ENCODE measurements at places on chromosomes 13 and 19. TPM values are rescaled to one million over a fixed set of nuclear protein-coding genes. Genes with fewer than 3 reads are reported as not detected.
A peak's percentile ranks its signal among the peaks of the same experiment; 100 is the strongest.

Gene WDR87
- not detected for total RNA-seq

- peak; percentile 10 for DNase-seq
Measured at GRCh38 chr19:28170066-28170465, 1042.9 kb downstream of the UQCRFS1 start.

GRCh38 chr19:10968527-10969135 lies 7.8 kb downstream of the SMARCA4 start:
- no peak for DNase-seq

DNA sequence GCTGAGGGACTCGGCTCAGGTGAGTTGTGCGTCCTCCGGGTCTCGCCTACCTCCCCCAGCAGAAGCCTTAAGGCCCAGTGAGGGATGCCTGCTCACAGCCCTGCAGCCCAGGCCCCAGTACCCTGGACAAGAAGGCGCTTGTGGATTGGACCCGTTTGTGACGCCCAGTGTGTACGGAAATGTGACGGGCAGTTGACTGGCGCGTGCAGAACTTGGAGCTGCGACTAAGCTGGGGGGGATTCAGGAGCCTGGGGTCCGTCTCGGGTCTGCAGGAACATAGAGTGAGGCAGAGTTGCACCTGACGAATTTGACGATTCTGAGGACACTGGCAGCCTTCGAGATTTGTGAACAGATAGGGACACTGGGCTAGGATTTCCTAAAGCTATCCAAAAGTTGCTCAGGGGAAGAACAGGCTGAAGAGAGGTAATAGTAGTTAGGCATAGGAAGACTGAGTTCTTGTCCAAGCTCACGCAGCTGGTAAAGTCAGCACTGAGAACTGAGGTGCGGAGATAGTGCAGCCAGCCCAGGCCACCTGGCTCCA lies 519 bp downstream of the ZNF551 start:
- no peak for DNase-seq

DNA sequence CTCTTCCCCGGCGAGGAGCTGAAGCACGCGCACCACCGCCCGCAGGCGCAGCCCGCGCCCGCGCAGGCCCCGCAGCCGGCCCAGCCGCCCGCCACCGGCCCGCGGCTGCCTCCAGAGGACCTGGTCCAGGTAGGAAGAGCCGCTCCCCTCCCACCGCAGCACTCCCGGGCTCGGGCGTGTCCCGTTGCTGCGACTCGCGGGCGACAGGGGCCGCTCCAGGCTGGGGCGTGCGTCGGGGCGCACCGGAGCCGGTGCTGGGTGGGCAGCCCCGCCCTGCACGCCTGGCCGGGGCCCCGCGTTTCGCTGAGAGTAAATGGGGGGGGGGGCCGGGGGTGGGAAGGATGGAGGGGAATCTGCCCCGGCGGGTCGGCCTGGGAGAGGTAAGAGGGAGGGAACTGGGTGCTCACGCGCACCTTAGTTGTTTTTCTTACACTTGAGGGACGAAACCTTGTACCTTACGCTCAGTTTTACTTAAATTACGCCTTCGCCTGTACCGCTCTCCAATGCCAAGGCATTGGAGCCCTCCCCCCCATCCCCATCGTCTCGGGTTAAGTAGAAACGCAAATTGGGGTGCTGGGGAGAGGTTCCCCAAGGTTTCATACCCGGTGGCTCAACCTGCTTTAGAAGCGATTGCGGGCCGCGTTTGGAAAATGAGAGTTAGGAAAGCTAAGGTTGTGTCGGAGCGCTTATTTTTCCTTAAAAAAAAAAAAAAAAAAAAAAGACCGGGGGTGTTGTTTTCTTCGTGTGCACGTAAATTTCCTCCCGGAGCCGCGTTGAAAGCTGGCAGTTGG lies 850 bp downstream of the KLF5 start:
- peak; percentile 87 for DNase-seq

GRCh38 chr19:3233831-3234230 lies 9.4 kb downstream of the CELF5 start:
- peak; percentile 36 for DNase-seq

DNA sequence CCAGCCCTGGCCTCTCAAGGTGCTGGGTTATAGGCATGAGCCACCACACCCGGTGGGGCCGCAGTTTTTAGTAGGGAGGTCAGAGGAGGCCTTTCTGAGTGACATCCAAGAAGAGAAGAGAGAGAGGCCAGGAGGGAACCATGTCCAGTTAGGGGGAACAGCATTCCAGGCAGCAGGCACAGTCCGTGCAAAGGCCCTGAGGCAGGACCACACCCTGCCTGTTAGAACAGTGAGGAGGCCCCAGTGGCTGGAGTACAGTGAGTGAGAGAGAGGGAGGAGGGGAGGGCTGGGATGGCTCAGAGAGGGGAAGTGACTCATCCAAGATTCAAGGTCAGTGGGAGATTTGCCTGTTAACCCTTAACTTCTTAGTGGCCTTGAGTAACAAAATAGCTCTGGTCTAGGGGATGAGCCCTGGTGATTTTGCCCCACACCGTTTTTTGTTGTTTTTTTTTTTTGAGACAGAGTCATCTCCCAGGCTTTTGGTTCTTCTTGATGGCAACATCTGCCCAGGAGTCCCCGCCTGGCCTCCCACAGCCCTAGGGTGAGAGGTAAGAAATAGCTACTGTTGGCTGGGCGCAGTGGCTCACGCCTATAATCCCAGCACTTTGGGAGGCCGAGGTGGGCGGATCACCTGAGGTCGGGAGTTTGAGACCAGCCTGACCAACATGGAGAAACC lies 2.7 kb upstream of the PLIN3 start:
- DNase-seq = no peak

DNA sequence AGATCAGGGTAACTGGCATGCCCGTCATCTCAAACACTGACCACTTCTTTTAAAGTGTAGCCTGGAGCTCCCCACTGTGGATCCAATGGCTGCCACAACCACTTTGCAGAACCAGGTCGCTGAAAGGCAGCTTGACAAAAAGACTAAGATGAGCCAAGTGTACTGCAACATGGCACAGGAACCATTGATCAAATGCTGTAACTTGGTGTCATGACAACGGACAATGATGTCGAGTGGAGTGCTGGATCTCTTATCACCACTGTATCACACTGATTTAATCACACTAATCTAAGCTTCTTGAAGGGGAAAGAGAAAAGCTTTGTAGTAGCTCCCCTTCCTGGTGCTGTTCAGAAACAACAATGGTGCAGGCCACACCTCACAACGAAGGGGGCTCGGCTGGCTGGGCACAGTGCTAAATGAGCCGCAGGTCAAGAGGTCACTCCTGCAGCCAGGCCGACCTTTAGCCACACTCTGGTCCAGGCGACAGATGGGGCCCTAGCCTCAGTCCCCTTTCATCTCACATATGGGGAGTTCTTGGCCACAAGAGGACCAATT lies 2.2 kb upstream of the TNFRSF19 start:
- DNase-seq = peak; percentile 90

DNA sequence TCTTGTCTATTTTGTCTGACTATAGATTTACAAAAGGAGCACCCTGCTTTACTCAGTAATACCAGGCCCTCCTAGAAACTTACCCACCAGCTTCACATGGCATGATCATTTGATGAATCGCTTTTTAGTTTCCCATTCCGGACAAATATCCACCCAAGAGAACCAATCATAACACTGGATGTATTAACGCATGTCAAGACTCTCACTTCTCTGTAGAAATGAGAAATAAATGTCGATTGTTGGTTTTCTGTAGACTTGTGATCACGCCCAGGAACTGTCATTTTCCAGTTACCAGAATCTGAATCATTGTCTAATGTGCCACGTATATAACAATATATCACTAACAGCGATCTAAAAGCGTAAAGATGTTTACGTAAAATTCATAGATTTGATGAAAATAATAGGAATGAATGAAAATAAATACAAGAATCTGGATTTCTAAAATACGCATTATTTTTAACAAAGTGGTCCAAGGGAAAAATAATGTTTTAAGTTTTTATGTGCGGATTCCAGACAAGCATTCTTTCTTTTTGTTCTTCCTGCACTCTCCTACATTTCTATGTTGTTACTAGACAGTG lies 14.0 kb downstream of the CDX2 start:
- DNase-seq = no peak

DNA sequence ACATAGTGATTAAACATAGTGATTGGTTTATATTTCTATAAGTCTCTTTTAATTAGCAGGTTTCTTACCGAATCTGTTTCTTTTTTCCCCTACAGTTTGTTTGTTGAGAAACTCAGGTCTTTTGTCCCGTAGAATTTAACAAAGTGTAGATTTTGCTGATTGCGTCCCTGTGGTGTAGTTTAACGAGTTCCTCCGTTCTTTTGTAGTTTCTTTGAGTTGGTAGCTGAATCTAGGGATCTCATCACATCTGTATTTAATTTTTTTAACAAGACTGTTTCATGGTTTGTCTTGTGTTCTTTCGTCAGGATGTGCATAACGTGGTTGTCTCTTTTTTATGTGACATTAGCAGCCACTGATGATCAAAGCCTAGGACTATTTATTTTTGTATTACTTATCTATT lies 111.1 kb downstream of the AKAP11 start:
- peak; percentile 29 for DNase-seq

Gene SSBP4
- 50.5 TPM for total RNA-seq

GRCh38 chr13:28271056-28271840 lies 132.9 kb downstream of the PAN3 start:
- no peak for DNase-seq

DNA sequence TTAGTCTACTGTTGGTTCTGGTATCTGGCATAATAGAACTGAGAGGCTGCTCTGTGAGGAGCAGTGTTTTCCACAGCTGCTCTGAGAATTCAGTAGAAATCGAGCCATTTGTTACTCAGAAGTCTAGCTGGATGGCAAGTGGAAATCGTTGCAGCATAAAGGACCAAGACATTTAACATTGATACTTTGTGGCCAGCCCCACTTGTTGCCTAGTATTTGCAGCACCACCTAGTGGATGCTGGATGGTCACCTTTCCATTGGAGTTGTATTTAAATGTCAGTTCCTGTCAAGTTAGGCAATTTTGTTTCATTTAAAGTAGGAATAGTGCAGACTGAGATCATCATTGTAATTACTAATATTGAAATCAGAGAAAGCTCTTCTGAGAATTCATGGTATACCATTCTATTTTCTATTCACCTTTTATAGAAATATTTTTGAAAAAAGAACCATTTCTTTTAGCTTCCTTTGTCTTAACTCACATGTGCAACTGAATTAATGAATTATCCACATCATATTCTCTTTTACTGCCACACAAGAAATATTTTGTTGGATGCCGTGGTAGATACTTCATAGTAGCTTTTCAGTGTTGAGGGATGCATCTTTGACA lies 64.6 kb downstream of the PDS5B start:
- DNase-seq = peak; percentile 76

- no peak for DNase-seq
Measured at GRCh38 chr13:32385410-32385809, 42.5 kb downstream of the N4BP2L1 start.

DNA sequence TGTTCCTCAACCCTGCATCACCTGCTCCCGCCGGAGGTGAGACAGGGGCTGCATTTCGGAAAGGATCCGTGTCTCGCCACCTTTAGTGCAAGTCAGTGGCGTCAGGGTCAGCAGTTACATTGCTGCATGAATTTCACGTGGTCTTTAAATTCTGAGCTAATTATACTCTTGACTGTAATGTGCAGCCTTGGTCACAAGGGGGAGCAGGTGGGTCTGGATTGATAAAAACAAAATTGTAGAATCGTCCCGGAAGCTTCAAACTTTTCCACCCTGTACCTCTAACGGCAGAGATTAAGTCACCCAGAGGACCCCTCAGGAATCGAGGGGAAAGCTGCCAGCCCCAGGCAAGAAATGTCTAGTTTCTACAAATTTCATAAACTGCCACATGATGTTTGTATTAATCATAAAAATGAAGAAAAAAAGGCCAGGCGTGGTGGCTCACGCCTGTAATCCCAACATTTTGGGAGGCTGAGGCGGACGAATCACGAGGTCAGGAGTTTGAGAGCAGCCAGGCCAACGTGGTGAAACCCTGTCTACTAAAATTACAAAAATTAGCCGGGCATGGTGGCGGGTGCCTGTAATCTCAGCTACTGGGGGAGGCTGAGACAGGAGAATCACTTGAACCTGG lies 20.2 kb downstream of the BBC3 start:
- DNase-seq = peak; percentile 75

DNA sequence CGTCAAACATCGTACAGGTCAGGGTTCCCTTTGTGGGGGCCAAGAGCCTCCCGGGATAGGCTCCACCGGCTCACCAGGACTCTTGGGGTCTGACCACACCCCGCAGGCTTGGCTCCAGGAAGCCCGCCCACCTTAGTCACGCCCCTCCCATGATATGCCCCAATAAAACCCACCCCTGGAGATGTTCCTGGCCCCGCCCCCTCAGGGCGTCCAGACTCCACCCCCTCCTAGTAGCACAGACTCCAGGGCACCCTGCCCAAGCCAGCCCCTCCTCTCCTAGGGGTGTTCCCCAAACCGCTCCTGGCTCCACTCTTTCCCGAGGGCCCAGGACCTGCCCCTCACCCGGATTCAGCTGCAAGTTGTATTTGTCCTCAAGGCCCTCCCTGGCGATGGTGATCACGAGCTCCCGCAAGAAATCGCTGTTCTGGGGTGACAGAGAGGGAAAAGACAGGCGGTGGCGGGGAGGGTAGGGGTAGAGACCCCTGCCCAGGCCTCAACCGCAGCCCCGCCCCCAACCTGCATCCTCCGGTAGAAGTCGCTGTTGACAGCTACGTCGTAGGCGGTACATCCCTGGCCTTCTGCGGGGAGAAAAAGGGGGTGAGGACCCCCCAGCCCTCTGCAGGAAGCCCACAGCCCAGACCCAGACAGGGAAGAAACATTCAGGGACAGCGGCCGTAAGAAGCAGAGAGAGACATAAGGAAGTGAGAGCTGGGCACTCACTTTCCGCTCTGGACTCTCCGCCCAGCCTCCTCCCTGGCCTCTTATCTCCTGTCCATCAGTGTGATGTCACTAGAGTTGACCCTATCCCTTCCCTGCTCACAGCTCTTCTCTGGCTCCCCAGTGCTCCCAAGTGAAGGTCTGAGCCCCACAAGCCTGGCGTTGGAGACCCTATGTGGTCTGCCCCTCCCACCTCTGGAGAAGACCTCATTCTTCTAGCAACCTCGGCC lies 3.9 kb downstream of the PIH1D1 start:
- peak; percentile 57 for DNase-seq

GRCh38 chr13:41751277-41751676 lies 209.6 kb downstream of the VWA8 start:
- DNase-seq = no peak

GRCh38 chr19:13234518-13234917 lies 84.3 kb downstream of the IER2 start:
- DNase-seq = peak; percentile 76

DNA sequence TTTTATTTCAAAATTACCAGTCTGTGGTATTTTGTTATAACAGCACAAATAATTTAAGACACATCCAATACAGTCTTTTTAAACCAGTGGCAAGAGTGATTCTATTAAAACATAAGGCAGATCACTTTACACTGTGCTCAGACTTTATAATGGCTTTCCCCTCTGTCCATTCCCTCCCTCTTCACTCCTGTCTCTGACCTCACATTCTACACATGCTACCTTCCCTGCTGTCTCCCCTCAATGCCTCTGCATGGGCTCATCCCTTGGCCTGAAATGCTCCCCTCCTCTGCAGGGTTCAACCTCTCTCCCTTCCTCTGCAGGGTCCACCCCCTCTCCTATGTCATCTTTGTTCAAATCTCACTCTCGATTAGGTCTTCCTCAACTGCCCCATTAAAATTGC lies 170.8 kb downstream of the LHFPL6 start:
- DNase-seq = no peak

Gene ADGRE1
- not detected for total RNA-seq

Gene CDX2
- total RNA-seq = not detected

- DNase-seq = no peak
Measured at GRCh38 chr19:45354241-45354842, 13.8 kb downstream of the KLC3 start.

- DNase-seq = no peak
Measured at GRCh38 chr19:38727868-38728660, 16.2 kb downstream of the CAPN12 start.

Data from neural progenitor cell (in vitro differentiated cells).